ENCODE measurements at places on chromosomes 12 and 14.

DNA sequence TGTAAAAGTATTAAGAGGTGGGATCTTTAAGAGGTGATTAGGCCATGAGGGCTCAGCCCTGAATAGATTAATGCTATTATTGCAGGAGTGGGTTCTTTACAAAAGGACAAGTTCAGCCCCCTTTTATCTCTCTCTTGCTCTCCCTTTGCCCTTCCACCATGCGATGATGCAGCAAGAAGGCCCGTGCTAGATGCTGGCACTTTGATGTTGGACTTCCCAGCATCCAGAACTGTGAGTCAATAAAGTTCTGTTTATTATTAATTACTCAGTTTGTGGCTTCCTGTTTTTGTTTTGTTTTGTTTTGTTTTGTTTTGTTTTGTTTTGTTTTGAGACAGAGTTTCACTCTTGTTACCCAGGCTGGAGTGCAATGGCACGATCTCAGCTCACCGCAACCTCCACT lies 10.1 kb downstream of the RNASE1 start:
- no peak for DNase-seq

DNA sequence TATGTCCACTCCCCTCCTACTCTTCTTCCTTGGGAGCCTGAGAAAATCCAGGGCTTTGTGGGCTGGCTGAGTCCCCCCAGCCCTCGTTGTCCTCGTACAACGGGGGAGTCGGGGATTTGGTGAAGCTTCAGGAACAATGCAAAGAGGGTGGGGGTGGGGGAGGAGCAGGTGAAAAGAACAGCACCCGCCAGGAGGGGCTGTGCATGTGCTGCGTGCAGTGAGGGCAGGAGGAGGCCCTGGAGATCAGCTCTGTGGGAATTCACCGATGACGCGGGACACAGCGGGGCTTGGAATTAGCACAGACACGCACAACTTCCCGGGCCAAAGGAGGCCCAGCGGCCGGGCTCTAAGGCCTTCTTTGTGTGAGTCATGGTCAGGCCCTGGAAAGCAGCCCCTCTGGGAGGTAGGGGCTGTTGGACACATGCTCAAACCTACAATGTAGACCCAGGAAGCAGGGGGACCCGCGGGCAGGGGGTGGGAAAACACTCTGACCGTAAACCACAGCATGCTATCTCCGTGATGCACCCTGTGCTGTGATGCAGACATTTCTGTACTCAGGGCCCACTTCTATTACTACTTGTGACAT lies 32.8 kb downstream of the RBM19 start:
- peak; percentile 17 for DNase-seq

DNA sequence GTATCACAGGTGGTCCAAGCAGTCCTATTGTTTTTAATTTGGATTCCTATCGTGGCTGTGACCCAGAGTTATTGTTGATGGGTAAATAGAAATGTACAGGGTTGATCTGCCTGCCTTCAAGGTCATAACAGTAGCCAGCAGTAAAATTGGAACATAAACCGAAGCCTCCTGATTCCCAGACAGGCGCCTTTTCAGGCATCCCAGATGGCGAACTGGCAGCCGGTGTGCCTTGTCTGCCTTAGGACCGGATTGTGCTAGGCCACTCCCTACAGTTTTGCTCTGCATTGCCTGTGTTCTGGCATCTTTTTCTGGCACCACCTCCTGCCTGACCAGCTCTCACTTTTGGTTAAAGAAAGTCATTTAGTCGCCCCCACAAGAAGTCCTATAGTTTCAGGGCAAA lies 22.2 kb downstream of the TMEM117 start:
- DNase-seq: no peak

DNA sequence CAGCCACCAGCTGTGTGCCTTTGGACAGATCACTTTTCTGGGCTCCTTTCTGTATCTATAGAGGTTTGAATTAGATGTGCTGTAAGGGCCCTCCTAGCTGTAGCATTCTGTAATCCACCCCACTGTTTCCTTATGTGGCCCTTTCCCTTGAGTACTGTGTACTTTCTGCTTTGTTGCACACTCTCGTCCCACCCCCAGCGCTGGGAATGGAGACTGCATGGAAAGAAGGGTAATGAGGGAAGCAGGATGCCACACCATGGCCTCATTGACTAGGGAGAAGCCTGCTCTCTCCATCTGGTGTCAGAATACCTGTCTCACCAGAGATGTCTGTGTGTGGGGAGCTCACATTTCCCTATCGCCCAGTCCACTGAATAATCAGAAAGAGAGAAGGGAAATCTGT lies 13.6 kb upstream of the GALNT16 start:
- DNase-seq: no peak

DNA sequence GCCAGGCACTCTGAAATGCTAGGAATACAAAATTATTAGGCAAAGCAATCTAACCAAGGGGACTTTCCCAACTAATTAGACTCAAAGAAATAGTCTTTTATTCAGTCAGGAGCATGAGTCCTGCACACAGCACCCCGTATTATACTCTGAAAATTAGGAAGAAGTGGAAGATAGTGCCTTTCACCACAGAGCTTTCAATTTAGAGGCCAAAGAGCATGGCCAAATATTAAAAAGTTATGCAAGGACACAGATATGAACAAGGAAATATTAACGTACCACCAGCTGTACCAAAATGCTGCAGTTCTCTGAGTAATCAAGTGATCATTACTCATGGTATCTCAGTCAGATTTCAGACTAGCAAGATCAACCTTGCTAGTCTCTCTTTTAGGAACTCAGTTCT lies 22.6 kb upstream of the MDM2 start:
- DNase-seq: no peak

Data from left kidney (tissue), 8 donors.